ENCODE measurements at places on chromosomes 6 and 20.

GRCh38 chr6:160102399-160102798 lies 19.2 kb upstream of the SLC22A1 start:
- no peak for DNase-seq

DNA sequence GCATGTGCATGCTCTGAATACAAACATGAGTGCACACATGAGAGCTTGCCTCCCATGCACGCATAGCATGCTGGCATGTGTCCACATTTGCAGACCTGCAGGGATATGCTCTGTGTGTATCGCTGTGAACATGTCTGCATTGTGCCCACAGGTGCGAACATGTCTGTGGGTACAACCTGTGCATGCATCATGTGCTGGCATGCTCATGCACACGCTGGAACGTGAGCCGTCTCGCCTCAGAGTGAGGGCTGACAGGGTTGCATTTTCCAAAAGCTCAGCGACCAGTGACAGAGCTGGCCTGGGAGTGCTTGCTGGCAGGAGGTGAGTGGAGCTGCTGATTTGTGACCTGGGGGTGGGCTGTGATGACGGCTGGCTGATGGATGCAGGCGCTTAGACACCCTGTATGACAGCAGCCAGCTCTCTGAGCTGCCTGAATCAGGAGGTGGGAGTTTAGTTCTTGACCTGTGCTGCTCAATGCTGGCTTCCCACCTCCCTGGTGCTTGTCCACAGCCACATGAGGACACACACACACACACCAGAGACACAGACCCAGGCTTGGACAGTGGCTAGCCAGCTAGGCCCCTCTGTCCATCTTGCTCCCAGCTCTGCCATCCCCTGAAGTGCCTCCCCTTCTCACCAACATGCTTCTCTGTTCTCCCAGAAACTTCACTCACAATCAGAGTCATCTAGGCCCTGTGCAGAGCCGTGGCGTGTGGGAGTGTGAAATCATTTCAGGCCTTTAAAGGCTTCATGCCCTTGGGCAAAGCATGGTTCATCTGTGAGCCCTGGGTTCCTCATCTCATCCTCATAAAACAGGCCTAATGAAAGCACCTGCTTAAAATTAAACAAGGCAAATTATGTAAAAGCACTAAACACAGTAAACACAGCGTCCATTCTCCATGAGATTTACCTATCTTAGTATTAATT lies 51.4 kb downstream of the CD40 start:
- DNase-seq, result no peak

- no peak for DNase-seq
Observed at GRCh38 chr6:109298605-109299264, 83.5 kb downstream of the CD164 start.

GRCh38 chr6:98560418-98560817 lies 274.0 kb upstream of the POU3F2 start:
- no peak for DNase-seq

DNA sequence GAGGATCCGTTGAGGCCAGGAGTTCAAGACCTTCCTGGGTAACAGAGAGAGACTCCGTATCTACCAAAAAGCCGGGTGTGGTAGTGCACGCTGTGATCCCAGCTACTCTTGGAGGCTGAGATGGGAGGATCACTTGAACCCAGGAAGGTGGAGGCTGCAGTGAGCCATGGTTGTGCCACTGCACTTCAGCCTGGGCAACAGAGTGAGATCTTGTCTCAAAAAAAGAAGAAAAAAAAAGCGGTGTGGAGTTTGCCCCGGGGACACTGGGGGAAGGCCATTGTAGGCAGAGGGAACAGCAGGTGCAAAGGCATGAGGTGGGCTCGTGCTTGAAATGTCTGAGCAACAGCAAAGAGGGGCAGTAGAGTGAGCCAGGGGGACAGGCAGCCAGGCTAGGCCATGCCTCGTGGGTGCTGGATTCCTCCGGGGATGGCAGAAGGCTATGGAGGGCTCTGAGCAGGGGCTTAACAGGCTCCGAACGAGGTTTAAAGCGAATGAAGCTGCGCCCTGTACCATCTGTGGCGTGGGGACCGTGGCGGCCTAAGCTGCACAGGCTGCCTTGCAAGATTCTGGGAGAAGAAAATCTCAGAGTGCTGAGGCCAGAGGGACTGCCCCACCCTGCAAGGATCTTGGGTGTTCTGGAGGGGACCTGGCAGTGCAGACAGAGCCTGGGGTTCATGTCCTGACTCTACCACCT lies 36.9 kb upstream of the NOL4L start:
- DNase-seq, result no peak

DNA sequence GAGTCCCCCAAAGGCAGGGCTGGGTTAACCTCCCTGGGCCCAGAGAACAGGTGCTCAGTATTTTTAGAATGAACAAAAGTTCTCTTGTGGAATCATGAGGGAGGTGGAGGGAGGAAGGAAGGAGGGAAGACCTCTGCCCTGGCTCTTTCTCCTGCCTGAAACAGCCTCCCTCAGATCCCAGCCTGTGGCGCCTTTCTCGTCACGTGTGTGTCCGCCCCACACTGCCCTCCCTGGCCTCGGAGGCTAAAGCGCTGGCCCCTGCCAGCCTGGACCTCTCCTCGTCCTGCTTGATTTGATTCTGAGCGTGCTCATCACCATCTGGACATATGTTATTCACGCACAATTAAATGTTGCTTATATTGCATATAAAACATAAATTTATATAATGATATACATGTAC lies 40.9 kb downstream of the PHACTR3 start:
- no peak for DNase-seq

DNA sequence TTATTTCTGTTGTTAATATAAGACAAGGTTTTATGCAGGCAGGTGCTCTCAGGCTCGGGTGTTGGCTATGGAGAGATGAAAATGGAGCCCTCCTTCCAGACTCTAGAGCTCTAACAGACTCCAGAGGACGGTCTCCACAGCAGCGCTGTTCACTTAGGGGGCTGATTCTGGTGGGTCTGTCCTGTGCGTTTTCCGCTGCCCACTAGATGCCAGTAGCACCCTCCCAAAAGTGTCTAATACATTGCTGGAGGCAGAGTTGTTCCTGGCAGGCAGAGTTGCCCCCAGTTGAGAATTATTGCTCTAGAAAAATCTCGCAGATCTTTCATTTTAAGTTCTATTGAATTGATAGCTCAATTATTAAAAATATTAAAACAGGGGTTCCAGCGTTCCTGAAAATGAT lies 109.9 kb downstream of the MAP3K4 start:
- no peak for DNase-seq

- DNase-seq, result peak; percentile 79
Observed at GRCh38 chr6:157323966-157324300, 614 bp upstream of the TMEM242 start.

- DNase-seq, result no peak
Observed at GRCh38 chr6:12189661-12190060, 100.5 kb upstream of the EDN1 start.
